ENCODE measurements at places on chromosomes 2 and 18.

DNA sequence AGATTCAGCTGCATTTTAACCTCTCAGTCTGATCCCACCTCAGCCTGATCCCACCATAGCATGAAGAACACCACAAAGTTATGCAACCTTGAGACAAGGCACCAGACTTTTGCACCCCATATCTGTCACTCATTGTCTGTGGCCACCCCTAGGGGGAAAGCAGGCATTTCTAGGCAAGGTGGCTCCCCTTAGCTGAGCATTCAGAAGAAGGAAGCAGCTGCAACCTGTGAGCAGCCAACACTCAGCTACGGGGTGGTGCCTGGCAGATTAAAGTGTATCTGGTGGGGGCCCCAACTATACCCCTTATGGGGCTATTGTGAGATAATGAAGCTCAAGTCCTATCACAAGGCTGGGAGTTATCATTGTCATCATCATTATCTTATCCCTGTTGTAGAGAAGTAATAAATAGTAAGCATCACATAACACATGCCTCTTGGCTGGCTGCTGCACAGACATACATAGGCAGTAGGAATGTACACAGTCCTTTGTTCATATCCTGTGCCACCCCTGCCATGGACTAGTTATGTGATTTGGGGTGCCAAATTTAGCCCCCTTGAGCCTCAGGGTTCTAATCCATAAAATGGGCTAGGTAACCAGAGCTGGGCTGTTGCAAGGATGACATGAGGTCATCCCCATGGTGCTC is 20.6 kb upstream of the TMEM163 start:
- H3K27ac ChIP-seq = no peak overlapping the region
- H3K4me1 ChIP-seq = no peaks in the 10 kb centered on the region
- no peaks in the 10 kb centered on the region for H3K36me3 ChIP-seq
- H3K27me3 ChIP-seq = peaks cover 20% of the 10 kb centered on the region
- H3K4me3 ChIP-seq = no peak overlapping the region

- peaks cover 16% of the 10 kb centered on the region for H3K27me3 ChIP-seq
- no peak overlapping the region for H3K27ac ChIP-seq
- peaks cover 32% of the 10 kb centered on the region for H3K4me1 ChIP-seq
- no peak overlapping the region for H3K4me3 ChIP-seq
These were observed 68.5 kb downstream of the SUMO1 start for GRCh38 chr2:202169832-202170424.

DNA sequence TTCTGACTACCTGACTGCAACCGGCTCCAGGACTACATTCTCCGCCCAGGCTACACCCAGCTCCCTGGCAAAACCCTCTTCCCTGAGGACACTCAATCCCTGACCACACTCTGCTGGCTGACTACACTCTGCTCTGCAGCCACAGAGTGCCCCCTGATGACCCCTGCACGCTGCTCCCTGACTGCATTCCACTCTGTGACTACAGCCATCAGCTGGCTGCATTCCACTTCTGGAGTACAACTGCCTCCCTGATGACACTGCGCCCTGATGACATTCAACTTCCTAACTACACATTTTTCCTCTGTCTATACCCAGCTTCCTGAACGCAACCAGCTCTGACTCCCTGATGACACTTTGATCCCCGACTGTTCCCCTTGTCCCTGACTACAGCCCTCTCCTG is 71.3 kb upstream of the NRXN1 start:
- H3K27me3 ChIP-seq = no peaks in the 10 kb centered on the region
- no peaks in the 10 kb centered on the region for H3K36me3 ChIP-seq
- no peak for DNase-seq
- no peaks in the 10 kb centered on the region for H3K4me1 ChIP-seq

GRCh38 chr2:170818752-170819470 is 2.2 kb downstream of the GAD1 start:
- peak overlapping the region; percentile 66 for H3K4me3 ChIP-seq
- peaks cover 53% of the 10 kb centered on the region for H3K4me1 ChIP-seq
- H3K27me3 ChIP-seq = peaks cover 82% of the 10 kb centered on the region
- H3K36me3 ChIP-seq = no peaks in the 10 kb centered on the region

DNA sequence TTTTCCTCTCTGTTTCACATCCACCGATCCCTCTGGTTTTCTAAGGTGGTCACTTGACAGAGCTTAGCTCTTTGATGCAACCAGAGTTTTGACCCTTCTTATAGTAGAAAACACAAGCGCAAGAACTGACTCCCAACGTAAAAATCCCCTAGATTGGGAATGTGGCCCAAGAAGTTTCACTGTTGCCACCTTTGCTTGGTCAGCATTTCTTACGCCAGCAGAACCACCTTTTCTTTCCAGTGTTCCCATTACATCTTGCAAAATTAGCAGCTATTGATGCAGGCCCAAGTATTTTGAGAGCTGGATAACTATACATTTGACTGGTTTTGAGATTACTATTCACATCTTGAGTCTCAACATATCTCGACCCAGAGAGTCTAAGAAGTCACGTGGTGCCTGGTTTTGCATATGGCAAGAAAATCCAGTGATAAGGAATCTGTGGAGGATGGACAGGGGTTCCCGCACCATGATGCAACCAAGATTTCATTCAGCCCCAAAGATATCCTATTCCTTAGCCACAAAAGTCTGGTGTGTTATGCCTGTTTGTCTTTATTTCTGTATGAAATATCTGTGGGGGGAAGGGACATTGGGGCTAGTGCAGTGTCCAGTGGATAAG is 37.9 kb downstream of the FBLN7 start:
- H3K27ac ChIP-seq = no peak overlapping the region
- H3K4me1 ChIP-seq = peaks cover 3% of the 10 kb centered on the region
- H3K36me3 ChIP-seq = peaks cover 1% of the 10 kb centered on the region
- H3K4me3 ChIP-seq = no peak overlapping the region

DNA sequence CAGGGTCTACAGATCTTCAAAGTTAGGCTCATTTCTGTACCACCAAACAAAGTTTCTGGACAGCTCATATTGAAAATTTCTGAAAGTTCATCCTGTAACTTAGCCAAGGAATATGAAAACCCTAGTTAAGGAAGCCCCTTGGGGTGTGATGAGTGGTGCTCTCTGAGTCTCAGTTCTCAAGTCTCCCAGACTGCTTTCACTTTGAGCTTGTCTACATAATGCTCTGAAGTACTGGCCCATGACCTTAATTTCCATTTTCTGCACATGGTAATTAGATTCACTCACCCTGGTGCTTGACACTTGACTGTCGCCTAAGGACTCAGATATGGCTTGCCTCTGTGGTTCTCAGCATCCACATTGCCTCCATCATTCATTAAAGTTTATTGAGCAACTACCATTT is 51.7 kb upstream of the SATB2 start:
- H3K27me3 ChIP-seq = peaks cover 9% of the 10 kb centered on the region
- no peak overlapping the region for H3K27ac ChIP-seq
- H3K4me1 ChIP-seq = no peaks in the 10 kb centered on the region
- DNase-seq = no peak

DNA sequence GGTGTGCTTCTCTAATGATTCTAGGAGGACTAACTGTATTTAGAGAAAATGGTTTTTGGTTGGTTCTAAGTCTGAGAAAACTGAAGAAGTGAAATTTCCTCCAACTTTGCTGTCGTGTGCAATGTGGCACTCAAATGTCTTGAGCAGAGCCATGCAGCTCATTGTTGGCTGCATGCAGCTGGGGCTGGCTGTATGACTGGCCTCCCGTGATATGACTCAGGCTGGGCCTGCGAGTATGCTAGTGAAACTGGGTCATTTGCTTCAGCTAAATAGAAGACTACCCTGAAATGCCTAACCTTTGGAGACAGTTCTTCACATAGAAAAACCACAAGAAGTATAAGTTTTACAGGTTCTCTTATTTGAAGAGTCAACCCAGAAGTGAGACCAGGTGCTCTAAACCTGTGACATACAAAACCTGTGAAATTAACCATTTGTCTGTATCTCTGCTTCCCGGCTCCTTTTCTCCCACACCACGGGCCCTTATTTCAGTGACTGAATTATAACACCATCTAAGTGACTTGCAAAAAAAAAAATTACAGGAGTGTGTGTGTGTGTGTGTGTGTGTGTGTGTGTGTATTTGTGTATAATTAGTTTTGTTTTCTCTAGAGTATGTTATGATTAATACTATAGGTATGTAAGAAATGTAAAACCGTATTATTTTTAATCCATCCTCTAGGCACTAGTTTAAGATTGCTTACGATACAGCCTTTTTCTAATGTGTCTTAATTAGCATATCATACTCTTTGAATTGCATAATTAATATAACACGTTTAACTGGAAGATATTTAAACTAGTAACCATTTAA is 15.9 kb downstream of the POLI start:
- peak overlapping the region; percentile 18 for H3K4me3 ChIP-seq
- H3K27ac ChIP-seq = peak overlapping the region; percentile 86
- H3K4me1 ChIP-seq = peaks cover 28% of the 10 kb centered on the region
- DNase-seq = peak; percentile 92
- peaks cover 46% of the 10 kb centered on the region for H3K36me3 ChIP-seq

DNA sequence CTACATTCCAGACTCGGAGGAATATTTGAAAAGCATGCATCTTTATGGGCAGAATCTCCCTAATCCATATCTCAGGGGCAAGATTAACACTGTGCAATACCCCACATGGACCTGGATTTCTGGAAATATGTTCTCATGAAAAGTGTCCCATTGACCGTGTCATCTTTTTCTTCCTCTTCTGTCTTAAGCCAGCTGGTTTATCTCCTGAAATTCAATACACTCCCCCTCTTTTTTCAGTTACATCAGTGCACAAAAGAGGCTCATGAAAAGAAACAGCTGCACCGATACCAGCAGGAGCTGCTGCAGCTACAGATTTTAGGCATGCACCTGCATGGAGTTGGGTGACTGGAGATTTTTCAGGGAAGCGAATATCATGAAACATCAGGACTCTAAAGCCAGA is 117.2 kb downstream of the SLC4A3 start:
- no peak overlapping the region for H3K4me3 ChIP-seq
- no peak overlapping the region for H3K27ac ChIP-seq
- H3K4me1 ChIP-seq = no peaks in the 10 kb centered on the region
- H3K36me3 ChIP-seq = no peaks in the 10 kb centered on the region
- no peaks in the 10 kb centered on the region for H3K27me3 ChIP-seq

GRCh38 chr18:62277045-62277444 is 48.1 kb upstream of the TNFRSF11A start:
- no peak for DNase-seq
- H3K4me1 ChIP-seq = peaks cover 19% of the 10 kb centered on the region
- H3K27ac ChIP-seq = no peak overlapping the region
- H3K4me3 ChIP-seq = no peak overlapping the region

GRCh38 chr2:8215159-8215863 is 466.5 kb upstream of the ID2 start:
- H3K36me3 ChIP-seq = no peaks in the 10 kb centered on the region
- peaks cover 2% of the 10 kb centered on the region for H3K4me1 ChIP-seq
- DNase-seq = no peak
- no peaks in the 10 kb centered on the region for H3K27me3 ChIP-seq
- no peak overlapping the region for H3K4me3 ChIP-seq

- H3K4me3 ChIP-seq = no peak overlapping the region
- H3K27me3 ChIP-seq = no peaks in the 10 kb centered on the region
- H3K4me1 ChIP-seq = peaks cover 32% of the 10 kb centered on the region
- H3K36me3 ChIP-seq = no peaks in the 10 kb centered on the region
These were observed 16.3 kb upstream of the ITGA4 start for GRCh38 chr2:181440919-181441318.

DNA sequence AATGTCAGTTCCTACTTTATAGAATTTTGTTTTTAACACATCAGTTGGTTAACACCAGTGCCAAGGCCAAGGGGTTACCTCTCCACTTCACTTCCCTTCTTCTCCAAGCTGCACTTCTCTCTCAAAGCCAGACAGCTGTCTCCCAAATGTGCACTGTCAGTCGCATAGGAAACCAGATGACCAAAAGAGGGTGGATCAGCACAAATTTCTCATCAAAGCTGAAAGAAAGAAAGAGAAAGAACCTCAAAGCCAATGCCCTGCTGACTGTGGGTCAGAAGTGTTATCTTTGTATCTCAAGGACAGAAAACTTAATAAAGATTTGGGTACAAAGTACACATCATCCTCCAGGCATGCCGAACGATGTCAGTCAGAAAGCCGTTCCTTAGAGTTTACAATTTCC is 32.2 kb downstream of the SPATS2L start:
- no peaks in the 10 kb centered on the region for H3K36me3 ChIP-seq
- DNase-seq = no peak
- H3K4me3 ChIP-seq = no peak overlapping the region
- H3K27me3 ChIP-seq = no peaks in the 10 kb centered on the region
- peaks cover 3% of the 10 kb centered on the region for H3K4me1 ChIP-seq

- no peaks in the 10 kb centered on the region for H3K36me3 ChIP-seq
- no peak for DNase-seq
- no peak overlapping the region for H3K27ac ChIP-seq
- no peaks in the 10 kb centered on the region for H3K27me3 ChIP-seq
These were observed 410.6 kb downstream of the PIK3C3 start for GRCh38 chr18:42365591-42365990.

GRCh38 chr2:239044336-239044735 is 196.5 kb downstream of the TWIST2 start:
- no peaks in the 10 kb centered on the region for H3K36me3 ChIP-seq
- no peak for DNase-seq
- H3K27ac ChIP-seq = no peak overlapping the region
- no peaks in the 10 kb centered on the region for H3K4me1 ChIP-seq
- H3K4me3 ChIP-seq = no peak overlapping the region
- H3K27me3 ChIP-seq = no peaks in the 10 kb centered on the region

DNA sequence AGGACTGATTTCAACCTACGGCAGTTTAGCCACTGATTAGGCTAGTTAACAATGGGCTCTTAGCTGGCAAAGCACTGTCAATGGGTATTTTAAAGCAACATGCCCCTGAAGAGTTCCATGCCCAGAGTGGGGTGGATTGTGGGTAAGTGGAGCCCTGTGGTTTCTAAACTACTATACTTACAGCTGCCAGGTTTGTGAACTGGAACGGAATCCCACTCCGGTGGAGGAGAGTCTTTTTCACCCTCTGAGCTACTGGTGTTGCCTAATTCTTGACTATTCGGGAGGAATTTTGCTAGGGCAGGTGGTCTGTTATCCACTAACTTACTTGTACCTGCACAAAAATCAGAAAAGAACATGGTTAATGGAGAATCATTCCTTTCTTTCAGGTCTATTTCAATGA is 52.6 kb downstream of the ZAP70 start:
- peaks cover 23% of the 10 kb centered on the region for H3K4me1 ChIP-seq
- peaks cover 9% of the 10 kb centered on the region for H3K36me3 ChIP-seq
- H3K27me3 ChIP-seq = no peaks in the 10 kb centered on the region
- no peak overlapping the region for H3K4me3 ChIP-seq
- DNase-seq = no peak
- no peak overlapping the region for H3K27ac ChIP-seq
